ENCODE measurements at places on chromosomes 12 and 14.

DNA sequence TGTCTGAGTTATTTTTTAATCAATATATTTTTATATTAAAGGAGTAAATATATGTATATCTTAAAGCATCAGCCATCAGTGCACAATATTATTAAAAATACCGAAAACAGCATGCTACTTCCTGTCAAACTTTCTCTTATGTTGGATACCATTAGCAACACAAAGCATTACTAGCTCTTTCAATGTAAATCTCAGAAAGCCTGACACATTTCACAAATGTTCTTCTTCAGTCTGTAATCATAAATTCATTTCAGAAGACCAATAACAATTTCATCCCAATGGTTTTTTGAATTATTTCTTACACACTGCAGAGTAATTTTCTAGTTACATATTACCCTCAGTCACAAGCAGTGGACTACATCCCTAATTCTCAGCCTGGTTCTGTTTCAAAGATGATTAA, 226.9 kb downstream of the LRRK2 start:
- DNase-seq, result no peak

GRCh38 chr12:13375583-13376345, 179.2 kb downstream of the EMP1 start:
- DNase-seq, result no peak

DNA sequence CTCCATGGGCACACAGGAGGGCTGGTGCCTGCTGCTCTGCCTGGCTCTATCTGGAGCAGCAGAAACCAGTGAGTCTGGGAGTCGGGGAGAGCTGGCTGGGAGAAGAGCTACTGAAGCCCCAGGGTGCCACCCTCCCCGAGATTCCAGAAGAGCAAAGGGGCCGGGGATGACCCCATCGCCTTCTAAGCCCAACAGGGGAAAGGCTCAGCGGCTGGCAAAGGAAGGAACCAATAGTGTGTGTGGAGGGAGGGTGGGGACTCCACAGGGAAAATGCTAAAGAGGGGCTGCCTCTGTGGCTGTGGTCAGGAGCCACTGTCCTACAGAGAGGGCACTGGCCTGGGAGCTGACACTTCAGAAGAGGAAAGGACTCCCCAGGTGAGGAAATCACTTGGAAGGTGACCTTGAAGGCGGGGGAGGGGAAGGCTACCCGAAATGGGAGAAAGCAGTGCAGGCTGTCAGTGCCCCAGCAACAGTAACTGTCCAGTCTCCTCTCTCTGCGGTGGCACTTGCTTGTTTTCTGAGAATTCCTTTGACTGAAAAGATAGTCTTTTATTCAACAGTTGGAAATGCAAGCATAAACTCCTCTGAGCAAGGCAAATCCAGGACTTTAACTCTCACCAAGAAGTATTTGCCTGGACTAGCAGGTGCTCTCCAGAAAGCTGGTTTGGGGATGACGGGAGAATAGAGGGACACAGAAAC, 552 bp downstream of the TAPBPL start:
- DNase-seq, result no peak

- peak; percentile 83 for DNase-seq
These were observed 139.5 kb downstream of the SMOC1 start for GRCh38 chr14:70018713-70019211.

DNA sequence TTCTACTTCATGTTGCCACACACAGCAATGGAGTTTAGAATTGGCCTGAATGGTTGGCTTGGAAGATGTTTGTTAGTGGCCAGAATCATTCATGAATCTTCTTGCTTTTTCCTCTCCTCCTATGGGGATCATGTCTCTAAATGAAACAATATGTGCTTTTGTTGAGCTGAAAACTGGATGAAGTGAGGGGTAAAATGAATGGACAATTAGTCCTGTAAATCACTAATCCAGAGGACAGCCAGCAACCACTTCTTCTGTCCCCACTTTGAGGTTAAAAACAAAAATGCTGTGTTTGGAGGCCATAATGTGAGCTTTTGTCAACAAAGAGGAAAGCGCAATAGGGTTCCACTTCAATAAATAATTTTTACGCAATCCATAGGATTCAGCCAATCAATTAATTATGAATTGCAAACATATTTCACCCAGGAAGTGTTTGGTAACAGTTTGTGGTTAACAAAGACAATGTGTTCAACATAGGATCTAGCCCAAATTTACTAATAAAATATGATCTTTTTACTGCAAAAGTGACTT, 30.3 kb upstream of the AMIGO2 start:
- no peak for DNase-seq

GRCh38 chr12:3207175-3207574, 130.0 kb downstream of the TSPAN9 start:
- DNase-seq, result no peak

DNA sequence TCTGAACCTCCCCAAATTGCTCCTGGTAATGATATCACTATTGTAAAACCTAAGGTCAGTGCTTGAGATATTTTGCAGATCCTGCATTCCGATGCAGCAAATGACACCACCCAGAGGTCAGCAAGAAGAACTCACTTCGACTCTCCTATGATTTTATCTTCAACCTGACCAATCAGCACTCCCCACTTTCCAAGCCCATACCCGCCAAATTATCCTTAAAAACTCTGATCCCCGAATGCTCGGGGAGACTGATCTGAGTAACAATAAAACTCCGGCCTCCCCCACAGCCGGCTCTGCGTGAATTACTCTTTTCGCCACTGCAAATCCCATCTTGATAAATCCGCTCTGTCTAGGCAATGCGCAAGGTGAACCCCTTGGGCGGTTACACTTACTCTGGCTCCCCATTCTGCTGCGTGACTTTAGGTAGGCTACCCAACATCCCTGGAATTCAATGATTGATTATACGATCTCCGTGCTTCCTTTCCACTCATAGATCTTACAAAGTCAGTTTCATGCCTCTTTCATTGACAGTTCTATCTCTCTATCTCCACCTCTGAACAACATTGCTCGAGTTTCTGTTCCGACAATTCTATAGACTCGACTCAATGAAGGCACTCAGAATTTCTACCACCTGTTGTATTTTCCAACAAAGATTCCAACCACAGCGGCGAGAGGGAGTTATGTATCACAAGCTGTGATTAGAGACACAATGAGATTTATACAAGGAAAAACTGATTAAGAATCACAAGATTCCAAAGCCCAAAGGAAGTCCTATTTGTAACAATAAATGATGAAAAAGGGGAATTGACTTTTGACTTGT, 939 bp downstream of the NPC2 start:
- peak; percentile 38 for DNase-seq

DNA sequence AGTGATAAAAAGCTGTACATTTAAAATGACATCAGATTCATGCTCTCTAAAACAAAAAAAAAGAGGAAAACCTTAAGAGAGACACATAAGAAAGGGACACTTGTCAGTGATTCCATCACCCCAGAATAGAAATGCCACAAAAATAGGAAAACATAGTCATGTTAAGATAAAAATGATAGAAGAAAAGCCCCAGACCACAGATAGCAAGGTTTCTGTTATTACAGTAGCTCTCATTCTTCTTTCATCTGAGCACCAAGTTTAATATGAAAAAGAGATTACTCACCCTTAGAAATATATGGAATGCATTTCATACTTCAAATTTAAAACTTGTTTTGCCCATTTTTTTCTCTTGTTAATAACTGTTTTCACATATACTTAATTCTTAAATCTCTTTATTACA, 217.2 kb downstream of the EGLN3 start:
- no peak for DNase-seq

DNA sequence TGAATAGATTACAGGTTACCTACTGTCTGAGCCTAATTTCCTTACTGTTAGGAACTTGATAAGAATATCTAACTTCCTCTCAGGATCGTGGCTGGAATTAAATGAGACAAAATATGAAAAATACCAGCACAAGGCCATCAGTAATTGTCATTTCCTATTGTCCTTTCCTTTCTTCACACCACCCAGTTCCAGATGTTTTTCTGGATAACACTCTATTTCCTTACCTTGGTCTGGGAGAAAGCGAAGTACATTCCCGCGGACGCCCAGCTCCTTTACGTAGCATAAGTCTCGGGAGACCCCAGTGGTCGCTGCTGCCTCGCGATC, 376 bp downstream of the GDF3 start:
- DNase-seq, result no peak

DNA sequence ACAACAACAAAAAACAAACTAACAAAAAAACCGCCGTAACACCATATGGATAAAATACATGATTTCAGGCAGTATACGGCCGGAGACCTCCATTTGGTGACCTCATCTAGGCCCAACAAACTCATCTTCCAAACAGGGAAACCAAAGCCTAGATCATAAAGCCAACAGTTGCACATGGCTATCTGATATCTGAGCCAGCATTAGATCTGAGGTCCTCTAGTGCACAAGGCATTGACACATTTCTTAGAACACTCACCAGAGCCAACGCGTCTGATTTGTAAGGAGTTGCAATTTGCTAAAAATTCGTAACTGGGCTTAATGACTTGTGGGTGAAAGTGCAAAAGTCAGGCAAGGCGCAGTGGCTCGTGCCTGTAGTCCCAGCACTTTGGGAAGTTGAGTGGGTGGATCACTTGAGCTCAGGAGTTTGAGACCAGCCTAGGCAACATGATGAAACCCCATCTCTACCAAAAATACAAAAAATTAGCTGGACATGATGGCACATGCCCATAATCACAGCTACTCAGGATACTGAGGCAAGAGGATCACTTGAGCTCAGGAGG, 42.0 kb upstream of the NUDT4 start:
- DNase-seq, result no peak

- no peak for DNase-seq
These were observed 89.8 kb downstream of the NTF3 start for GRCh38 chr12:5521456-5522325.

DNA sequence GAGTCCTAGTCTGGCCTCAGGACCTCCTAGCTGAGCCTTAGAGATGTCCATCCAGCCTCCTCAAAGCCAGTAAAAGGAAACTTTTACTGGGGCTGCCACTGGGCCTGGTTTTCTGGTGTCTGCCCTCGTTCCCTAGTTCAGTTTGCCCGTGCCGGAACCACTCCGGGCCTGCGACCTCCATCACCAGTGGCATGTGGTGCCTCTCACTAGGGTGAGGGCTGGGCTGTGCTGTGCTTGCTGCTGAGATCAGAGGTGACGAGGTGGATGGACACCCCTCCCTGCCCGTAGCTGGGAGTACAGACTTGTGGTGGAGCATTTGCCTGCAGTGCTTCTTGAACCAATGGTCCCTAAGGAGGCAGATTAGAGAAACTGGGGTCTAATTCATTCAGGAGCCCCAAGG, 75.7 kb downstream of the B4GALNT3 start:
- no peak for DNase-seq

- no peak for DNase-seq
These were observed 28.9 kb downstream of the LRCOL1 start for GRCh38 chr12:132581348-132582057.

- DNase-seq, result peak; percentile 85
These were observed 79.2 kb downstream of the HECTD4 start for GRCh38 chr12:112303004-112303403.

DNA sequence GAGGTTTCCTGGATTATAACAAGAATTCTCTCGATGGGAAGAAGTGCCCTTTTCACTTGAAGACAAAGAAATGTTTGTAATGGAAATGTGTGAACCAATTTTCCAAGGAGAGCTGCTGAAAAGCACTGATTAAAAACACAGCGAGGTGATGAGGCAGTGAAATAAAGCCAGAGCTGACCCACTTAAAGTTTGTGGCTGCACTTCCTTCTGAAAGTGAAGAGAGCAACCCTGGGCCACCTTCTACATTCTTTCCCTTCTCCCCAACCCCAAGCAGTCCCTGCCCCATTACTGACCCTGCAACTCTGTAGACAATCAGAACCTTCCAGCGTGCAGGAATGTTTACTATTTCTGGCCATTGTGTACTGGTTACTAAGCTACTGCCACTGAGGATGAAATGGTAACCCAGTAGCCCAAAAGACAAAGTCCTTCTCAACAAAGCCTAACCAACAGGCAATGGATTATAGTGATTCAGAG, 173.9 kb downstream of the TTC7B start:
- DNase-seq, result peak; percentile 57

GRCh38 chr12:5577741-5578140, 145.8 kb downstream of the NTF3 start:
- DNase-seq, result no peak

GRCh38 chr14:21169573-21169972, 13.7 kb upstream of the OR5AU1 start:
- DNase-seq, result no peak

DNA sequence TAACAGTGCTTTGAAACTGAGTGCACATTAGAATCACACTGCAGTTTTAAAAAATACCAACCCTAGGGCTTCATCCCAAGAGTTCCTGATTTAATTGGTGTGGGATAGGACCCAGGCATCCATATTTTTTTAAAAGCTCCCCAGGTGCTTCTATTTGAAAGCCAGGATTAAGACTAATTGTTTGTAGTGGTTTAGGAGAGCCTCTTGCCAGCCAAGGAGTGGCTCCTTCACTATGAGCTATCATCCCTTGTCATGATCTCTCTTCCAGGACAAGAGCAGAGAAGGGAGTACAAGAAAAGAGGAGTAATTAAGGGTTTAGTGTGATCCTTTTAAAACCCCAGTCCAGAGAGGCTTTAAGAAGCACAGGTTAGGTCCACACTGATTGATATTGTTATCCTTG, 178.0 kb downstream of the CAND1 start:
- no peak for DNase-seq

GRCh38 chr14:83969998-83970397, 1559.9 kb upstream of the FLRT2 start:
- DNase-seq, result no peak

GRCh38 chr12:42749239-42749638, 159.7 kb upstream of the PRICKLE1 start:
- DNase-seq, result no peak

GRCh38 chr12:18629916-18630315, 107.9 kb downstream of the PLCZ1 start:
- peak; percentile 1 for DNase-seq

- no peak for DNase-seq
These were observed 246.6 kb upstream of the RTL1 start for GRCh38 chr14:101150039-101150610.

DNA sequence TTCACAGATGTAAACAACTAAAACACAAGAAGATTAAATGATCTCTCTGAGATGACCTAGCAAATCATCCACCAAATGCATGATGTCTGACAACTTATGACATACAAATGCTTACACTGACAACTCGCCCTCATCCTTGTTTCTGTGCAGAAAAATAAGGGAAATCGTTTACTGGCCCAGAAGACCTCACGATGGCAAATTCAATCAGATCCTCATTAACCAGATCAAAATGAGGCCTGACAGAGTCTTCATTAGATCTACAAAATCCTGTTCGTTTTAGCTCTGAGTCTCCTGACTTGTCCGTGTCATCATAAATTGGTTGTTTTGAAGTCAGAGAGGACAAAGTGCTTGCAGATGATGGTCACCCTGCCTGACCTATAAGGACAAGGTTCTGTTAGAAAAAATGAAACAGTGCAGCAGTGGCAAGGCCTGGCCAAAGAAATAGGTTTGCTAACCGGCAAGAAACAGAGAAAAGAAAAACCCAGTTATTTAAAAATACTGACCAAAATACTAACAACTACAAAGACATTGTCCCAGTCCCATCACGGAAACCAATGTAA, 109.5 kb downstream of the BTG1 start:
- no peak for DNase-seq
